ENCODE measurements at places on chromosomes 6 and 20.
A peak's percentile ranks its signal among the peaks of the same experiment; 100 is the strongest.

DNA sequence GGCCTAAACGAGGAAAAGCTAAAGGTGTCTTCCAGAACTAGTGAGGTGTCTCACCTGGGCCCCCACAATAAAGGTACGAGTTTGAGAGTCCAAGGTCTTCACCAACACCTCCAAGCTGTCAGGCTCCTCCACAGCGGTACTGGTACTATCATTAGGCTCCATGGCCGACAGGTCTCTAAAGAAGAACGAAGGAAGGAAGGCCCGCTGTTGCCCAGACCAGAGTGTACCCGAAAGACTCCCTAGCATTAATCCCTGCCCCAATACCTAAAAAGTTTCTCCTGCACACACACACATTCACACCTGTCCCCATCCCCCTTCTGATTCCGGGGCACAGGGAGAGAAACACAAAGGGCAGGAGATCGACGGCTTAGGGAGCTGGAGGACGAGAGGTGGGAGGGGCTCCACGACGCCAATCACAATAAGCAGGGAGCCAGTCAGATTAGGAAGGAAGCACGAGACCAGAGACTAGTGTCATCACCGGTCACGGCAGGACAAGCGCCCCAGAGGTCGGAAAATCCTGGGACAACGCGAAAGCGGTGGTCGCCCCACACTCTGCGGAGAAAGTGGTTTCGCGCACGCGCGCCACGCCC, 764 bp downstream of the BAG6 start:
- DNase-seq, result no peak

- no peak for DNase-seq
These were observed 36.6 kb downstream of the HLA-G start for GRCh38 chr6:29864037-29864810.

DNA sequence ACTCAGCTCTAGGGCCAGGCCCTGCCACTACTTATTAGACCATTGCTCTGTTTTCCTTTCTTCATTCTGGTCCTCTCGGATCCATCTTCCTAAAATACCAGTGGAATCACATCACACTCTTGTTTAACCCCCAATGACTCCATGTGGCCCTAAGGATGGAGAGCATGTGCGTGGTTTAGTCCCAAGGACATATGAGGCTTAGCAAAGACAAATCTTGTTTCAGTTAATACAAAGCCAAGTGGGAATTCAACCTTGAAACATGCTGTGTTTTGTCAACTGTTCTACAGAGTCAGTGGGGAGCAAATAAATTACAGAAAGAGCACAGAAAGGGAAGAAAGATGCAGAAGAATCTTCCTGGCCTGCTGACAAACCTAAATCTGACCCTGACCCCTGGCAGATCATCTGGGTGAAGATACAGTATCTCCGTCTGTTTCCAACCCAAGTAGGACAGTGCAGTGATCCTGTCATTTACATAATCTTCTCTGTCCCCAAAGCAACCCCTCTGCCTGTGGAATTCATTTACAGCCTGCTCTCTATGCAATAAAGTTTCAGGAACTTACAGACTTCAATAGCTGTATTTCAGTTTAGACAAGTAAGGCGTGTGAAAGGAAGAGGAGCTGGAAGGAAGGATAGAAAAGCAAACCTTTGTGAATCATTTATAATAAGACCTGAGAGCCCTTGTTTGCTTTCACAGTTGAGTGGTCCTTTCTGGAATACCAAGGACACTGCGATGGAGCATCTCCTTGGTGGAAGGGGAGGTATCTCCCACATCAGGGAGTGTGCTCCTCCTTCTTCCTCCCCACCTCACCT, 144.0 kb downstream of the THBS2 start:
- DNase-seq, result no peak

DNA sequence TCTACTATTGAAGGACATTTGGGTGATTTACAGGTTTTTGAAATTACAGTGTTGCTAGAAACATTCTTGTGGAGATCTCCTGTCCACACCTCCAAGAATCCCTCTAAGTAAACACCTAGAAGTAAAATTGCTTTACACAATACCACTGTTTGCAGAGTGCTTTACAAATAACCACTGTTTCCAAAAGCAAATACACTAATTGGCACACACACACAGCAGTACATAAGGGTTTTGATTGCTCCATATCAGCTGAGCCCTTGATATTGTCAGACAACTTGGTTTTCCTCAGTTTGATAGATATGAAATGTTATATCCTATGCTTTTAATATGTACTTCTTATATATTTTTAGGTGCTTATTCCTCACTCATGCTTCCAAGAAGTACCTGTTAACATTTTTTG, 6.3 kb downstream of the HMGN4 start:
- no peak for DNase-seq

GRCh38 chr6:100774681-100775080, 106.4 kb downstream of the ASCC3 start:
- DNase-seq, result no peak

- DNase-seq, result no peak
These were observed 73.4 kb upstream of the RNF24 start for GRCh38 chr20:4088766-4089165.

- no peak for DNase-seq
These were observed 468 bp upstream of the CMTR1 start for GRCh38 chr6:37432590-37432915.

DNA sequence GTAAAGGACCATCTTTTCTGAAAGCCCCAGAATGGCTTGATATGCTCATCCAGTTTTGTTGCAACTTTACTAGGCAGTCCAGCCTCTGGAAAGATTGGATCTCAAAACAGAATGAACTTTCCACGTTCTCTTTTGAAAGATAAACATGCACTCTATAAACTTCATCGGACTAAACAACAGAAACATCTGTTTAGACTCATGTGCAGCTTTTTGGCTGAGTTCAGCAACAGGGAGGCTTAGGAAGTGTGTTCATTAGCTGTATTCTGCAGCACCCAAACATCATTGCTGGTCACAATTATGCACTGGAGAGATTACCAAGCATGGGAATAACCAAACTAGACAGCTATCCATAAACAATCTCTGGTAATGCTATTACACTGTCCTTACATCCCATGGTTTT, 180.5 kb downstream of the TENT5A start:
- DNase-seq, result no peak

GRCh38 chr6:41970436-41970846, 28.8 kb upstream of the CCND3 start:
- no peak for DNase-seq

DNA sequence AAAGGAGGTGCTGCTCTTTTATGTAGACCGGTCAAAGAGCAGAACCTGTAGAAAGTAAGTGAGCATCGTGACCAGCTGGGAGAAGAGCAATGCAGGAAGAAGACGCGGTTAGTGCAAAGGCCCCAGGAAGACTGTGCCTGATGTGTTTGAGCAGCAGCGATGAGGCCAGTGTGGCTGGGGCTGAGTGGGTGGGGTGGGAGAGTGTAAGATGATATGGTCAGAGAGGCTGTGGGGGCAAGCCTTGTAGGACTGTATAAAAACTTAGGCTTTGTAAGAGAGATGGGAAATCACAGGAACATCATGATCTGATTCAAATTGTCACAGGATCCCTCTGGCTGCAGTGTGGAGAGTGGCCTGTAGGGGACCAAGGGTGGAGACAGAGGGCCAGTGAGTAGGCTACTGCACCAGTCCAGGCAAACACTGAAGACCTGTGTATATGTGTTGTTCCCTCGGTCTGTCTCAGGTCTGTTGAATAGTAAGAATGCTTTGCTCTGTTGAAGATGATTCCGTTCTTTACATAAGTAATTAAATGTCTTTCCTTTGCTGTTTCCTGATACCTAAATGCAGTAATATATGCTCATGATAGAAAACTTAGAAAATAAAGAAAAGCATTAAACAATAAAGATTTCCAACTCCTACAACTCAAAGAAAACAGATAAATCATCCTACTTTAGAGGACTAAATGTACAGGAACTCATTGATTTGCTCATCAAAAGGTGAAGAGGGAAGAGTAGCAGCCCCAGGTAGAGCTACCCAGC, 23.6 kb upstream of the WFDC2 start:
- no peak for DNase-seq

DNA sequence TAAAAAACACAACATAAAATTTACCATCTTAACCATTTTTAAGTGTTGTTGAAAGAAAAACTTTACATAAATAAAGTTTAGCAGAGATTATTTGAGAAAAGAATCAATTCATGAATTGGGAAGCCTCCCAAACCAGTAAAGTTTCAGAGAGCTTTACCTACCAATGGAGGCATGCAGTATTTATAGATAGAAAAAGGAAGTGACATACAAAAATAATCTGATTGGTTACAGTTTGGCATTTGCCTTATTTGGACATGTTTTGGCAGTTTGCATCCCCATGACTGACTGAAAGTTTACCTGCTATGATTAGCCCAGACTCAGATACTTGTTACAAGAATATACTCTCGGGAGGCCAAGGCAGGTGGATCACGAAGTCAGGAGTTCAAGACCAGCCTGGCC, 3.7 kb upstream of the CMTR1 start:
- no peak for DNase-seq

GRCh38 chr6:39056191-39056590, 7.6 kb downstream of the GLP1R start:
- no peak for DNase-seq

GRCh38 chr20:53126185-53126584, 154.0 kb downstream of the TSHZ2 start:
- DNase-seq, result no peak

DNA sequence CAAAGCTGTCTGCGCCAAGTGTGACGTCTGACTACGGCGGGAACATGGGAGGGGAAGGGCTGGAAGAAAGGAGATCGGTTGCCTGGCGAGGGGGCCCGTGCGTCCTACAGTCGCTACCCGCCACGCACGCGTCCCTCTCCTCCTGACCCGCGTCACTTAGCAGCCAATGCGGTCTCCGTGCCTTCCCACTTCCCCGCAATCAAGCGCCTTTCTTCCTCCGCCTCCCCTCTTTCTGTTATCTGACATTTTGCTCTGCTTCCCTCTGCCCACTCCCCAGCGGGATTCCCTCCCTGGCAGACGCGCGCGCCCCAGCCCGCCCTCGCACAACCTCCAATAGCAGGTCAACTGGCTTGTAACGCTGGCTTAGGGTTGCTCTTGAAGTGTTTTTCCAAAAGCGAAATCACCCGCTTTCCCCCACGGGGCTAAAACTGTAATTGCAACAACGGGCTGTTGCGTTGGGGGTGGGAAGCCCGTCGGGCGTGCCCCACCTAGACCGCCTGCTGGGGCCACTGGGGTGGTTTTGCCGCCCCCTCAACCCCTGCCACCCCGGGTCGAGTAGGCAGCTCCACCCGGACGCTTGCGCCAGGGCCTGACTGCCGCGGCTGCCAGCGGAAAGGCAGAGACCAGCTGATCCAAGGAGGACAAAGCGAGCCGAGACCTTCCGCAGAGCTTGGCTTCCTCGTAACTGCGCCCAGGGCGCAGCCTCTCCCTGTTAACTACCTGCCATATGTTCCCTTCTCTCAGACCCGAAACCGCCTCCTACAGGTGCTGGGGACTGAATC, 6.2 kb upstream of the SOX4 start:
- DNase-seq, result peak; percentile 85

DNA sequence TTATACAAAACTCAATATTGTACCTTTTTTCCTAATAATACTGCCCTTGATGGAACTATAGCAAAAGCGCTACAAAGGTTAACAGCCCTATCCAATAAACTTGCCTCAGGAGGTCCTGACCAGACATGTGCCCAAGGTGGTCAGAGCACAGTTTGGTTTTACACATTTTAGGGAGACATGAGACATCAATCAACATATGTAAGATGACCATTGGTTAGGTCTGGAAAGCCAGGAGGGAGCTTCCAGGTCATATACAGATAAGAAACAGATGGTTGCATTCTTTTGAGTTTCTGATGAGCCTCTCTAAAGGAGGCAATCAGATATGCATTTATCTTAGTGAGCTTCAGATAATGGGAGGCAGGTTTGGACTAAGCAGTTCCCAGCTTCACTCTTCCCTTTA, 91.6 kb downstream of the PLG start:
- no peak for DNase-seq

- no peak for DNase-seq
These were observed 600 bp downstream of the XPO5 start for GRCh38 chr6:43575105-43575771.
